ENCODE measurements at places on chromosomes 7 and 10. TPM values are rescaled to one million over a fixed set of nuclear protein-coding genes. Genes with fewer than 3 reads are reported as not detected.

The CYP3A7 gene
- polyA plus RNA-seq: not detected

The CFAP46 gene
- not detected for polyA plus RNA-seq

The TLL2 gene
- polyA plus RNA-seq: 0.41 TPM

The DYNC1I1 gene
- polyA plus RNA-seq: not detected

The TAX1BP1 gene
- 90.2 TPM for polyA plus RNA-seq

The MYH16 gene
- not detected for polyA plus RNA-seq

The C7orf57 gene
- not detected for polyA plus RNA-seq

The VGF gene
- polyA plus RNA-seq: not detected

The WEE2 gene
- polyA plus RNA-seq: not detected

The DGKI gene
- polyA plus RNA-seq: not detected

The ASAH2B gene
- 0.61 TPM for polyA plus RNA-seq

The BHLHA15 gene
- polyA plus RNA-seq: 5.3 TPM

The ANKRD30A gene
- not detected for polyA plus RNA-seq

All from IgD-negative memory B cell (primary cell).